ENCODE measurements at places on chromosomes 12 and 14. TPM values are rescaled to one million over a fixed set of nuclear protein-coding genes. Genes with fewer than 3 reads are reported as not detected.

ABCC9 gene
- total RNA-seq = 0.73 TPM

NINJ2 gene
- not detected for total RNA-seq

TMTC2 gene
- total RNA-seq = 60.9 TPM

ESPL1 gene
- total RNA-seq = 21.6 TPM

CD27 gene
- total RNA-seq = not detected

PLEKHG7 gene
- not detected for total RNA-seq

FOXN4 gene
- not detected for total RNA-seq

RNU4-1 gene
- total RNA-seq = under 0.01 TPM

PLEKHH1 gene
- total RNA-seq = 57.4 TPM

CLEC2A gene
- total RNA-seq = not detected
